GM12864 (cell line): ENCODE measurements at places on chromosomes 1 and 21.

GRCh38 chr1:19367584-19368041 is 55.5 kb downstream of the SLC66A1 start:
- no peak for DNase-seq

- DNase-seq: no peak
Observed at GRCh38 chr1:17330856-17331255, 22.9 kb downstream of the PADI4 start.

GRCh38 chr1:95685081-95685480 is 451.1 kb downstream of the RWDD3 start:
- no peak for DNase-seq

GRCh38 chr1:244322791-244323521 is 128.8 kb downstream of the ADSS2 start:
- DNase-seq: no peak

DNA sequence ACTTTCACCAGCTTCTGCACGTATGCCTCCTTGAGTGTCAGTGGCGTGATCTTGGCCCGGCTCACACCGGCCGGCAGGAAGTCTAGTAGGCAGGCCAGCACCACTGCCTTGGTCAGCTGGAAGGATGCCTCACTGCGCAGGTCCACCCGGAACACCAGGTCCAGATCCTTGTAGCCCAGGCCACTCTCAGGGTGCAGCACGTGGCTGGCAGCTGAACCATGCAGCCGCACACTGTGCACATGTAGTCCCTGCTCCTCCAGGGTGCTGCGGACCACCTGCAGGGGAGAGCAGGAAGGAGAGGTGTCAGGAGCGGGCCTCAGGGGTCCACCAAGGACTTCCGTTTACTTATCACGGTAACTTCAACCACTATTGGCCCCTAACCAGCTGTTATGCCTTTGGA is 6.0 kb downstream of the TENT5B start:
- DNase-seq: no peak

- no peak for DNase-seq
Observed at GRCh38 chr1:246506367-246506673, 759 bp downstream of the SMYD3 start.

DNA sequence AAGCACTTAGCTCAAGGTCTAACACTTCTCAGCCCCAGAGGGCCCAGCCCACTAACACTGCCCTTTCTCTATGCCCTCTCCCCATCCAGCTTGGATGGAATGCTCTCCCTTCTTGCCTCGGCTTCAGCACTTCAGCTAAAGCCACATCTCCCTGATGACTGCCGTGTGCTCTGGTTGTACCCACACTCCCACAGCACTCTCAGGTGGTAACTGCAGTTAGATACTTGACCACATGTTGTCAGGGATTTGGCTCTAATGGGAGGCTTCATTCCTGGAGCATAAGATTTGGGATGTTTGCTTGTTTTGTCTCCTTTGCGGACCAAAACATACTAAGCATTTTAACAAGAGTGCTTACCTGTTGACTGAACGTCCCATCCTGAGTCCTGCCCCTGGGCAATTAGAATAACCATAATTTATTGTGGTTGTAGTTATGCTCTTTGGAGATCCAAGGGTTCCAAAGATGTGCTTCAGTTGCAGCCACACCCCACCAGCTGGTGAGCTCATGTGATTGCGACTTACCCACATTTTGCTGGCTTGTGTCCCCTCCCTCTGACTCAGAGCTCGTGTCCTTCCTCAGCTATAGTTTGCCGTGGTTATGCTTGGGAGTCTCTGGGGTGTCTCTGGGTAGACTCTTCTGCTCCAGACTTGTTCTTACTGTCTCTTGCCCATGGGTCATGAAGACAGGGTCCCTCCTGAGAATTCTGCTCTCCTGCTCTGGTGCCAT is 7.7 kb upstream of the SLC26A9 start:
- DNase-seq: no peak

- no peak for DNase-seq
Observed at GRCh38 chr1:213466541-213466940, 415.5 kb downstream of the RPS6KC1 start.

DNA sequence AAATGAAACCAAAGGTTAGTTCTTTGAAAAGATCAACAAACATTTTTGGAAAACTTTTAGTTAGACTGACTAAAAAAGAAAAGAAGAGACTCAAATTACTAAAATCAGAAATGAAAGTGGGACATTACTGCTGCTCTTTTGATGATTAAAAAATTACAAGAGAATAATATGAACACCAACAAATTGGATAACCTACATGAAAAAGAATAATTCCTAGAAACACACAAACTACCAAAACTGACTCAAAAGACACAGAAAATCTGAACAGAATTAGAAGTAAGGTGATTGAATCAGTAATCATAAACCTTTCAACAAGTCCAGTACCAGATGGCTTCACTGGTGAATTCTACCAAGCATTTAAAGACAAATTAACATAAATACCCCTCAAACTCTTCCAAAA is 5.6 kb downstream of the KIFAP3 start:
- no peak for DNase-seq

GRCh38 chr1:52636721-52637695 is 4.0 kb downstream of the SHISAL2A start:
- DNase-seq: peak; percentile 86
